Activated CD8-positive, alpha-beta memory T cell treated with anti-CD3 and anti-CD28 coated beads for 4 hours (primary cell): ENCODE measurements at places on chromosomes 16 and 17.

DNA sequence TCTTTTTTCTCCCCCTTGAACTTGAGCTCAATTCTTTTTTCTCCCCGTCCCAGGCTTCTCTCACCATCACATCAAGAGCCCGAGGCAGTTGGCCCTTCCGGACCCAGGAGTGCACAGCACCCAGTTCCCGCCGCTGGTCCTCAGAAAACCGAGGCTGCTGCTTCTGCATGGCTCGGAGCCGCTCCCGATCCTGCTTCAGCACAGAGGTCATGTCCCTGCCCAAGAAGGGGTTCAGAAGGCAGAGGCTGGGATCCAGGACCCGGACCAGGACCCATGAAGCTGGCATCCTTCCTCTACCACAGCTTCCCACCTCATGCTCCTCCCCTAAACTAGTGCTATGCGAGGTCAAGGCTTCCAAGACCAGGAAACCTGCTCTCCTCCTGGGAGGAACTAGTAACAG, 10.5 kb downstream of the PER1 start:
- no peak for DNase-seq

DNA sequence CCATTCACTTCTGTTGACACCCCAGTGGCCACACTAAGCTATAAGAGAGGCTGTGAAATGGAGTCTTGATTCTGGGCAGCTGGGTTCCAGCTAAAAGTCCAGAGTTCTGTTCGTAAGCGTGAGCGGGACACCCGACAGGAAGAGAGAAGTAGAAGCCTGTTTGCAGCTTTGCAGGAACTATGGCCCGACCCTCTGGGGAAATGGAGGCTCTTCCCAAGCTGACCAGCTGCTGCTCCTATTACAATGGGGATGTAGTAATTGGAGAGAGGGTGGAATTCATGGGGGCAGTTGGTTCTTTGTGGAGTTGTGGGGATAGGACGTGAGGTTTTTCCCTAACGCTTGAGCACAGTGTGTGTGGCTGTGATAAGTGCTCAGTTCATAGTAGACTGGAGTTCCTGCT, 28.4 kb downstream of the UBALD1 start:
- DNase-seq: no peak

- no peak for DNase-seq
Observed at GRCh38 chr16:35797811-35798210, 2338.4 kb downstream of the TP53TG3F start.

DNA sequence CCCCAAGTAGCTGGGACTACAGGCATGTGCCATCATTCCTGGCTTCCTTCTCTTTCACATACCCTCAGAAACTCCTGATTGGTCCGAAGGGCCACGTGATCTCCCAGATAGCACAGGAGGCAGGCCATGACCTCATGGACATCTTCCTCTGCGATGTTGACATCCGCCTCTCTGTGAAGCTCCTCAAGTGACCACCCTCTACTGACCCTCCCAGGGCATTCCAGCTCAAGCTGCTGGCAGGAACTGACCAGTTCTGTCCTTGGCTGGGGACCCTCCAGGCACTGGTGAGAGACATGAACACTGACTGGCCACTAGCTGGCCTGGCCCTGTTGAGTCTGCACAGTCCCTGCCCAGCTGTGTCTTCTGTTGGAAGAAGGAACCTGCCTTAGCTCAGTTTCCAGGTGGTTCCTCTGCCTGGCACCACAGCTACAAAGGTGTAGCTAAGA, 5.6 kb downstream of the ERAL1 start:
- DNase-seq: no peak

DNA sequence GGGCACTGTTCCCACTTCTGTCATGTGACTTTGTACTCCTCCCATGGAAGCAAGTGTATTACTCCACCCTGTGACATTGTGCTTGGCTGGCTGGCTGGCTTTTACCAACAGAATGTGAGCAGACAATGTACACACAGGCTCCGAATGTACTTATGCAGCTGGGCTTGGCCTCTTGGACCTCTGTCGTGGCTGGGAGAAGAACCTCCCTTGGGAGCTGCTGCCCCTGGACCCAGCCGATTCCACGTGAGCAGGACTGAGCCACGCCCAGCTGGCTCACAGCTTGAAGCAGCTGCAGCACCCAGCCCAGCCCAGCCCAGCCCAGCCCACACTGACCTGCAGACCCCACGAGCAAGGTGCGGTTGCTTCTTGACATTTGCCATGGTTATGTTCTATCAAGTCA, 177.5 kb downstream of the RBFOX3 start:
- DNase-seq: no peak

DNA sequence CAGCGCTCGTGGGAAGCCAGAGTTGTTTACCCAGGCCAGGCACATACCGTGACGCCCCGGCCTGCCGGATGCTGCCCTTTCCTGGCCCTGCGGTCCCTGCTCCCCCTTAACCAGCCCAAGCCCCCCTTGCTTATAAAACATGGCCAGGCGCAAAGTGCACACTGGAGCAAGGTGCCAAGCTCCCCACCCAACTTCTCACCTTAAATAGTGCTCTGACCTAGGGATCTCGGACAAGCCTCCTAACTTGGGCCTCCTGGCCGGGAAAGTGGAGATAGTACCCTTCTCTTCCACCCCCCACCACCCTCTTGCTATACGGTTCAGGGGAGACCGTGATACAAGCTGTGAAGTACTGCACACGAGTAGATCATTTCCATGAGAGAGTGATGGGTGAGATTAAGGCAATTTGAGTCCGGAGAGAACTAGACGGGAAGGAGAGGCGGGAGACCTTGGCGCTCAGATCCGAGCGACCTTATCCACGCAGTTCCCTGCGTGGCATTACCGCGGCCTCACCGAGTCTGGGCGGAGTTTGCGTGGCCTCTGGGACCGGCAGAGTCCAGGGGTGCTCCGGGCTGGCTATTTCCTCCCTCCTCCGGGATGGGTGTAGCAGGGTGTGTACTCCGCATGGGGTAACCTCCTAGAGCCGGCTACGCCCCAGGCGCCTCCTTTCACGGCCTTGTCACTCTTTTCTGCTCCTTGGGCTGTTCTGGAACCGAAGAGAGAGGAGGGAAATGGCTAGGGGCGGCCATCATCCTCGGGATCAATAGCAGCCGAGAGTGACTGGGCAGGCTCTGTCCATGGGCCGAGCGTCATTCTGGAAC, 4.4 kb upstream of the LHX1 start:
- no peak for DNase-seq

- DNase-seq: no peak
Observed at GRCh38 chr16:69796285-69797118, 34.4 kb downstream of the WWP2 start.

DNA sequence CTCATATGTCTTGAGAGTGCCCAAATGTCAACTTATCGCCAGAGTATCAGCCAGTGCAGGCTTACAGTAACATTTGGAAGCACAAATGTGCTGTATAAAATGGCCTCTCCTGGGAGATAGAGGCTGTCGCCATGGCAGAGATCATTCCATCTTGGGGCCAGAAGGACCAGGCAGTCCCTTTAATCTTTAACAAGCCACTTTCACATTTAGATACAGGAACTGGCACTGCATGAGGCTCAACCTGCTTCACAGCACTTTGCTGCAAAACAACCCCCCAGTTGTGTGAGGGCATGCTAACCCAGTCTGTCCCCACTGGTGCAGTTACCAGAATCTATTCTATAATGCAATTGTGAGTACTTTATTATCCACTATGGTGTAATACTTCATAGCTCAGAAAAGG, 4.7 kb upstream of the RFFL start:
- DNase-seq: no peak

GRCh38 chr17:50573866-50574611, 13.5 kb downstream of the CACNA1G start:
- no peak for DNase-seq

GRCh38 chr16:14491861-14492529, 138.1 kb downstream of the PARN start:
- DNase-seq: no peak

DNA sequence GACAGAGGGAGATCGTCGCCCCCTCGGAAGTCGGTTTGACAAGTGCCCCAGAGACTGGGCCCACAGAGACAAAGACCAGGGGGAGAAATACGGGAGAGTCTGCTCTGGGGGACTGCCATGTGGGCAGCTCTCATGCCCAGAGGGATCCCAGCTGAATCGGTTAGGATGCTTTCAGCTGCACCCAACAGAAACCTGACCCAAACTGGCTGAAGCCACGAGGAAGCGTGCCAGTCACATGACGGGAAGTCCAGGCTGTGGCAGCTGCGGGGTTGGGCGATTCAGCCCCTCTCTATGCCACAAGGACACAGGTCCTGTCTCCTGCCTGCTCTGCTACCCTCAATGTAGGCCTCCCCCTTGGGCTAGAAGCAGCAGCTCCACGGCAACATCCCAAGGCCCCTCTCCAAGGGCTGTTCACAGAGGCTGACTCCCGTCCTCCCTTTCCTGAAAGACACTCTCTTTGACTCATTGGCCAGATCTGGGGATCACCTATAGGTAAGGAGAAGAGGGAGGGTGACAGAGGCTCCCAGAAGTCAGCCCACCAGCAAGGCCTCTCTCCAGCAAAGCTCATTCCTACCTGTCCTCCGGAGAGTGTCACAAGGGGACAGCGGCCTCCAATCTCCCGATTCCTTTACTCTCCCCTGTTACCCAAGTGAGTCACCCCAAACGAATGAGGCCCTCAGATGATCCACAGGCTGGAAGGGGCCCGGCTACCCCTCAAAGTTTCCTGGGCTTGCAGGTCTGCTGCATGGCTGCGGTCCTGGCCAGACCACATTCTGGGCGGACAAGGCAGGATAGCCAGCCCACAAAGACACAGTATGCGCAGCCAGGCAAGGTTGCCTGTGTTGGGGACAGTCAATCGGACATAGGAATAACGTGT, 75.8 kb downstream of the RBFOX3 start:
- DNase-seq: no peak

DNA sequence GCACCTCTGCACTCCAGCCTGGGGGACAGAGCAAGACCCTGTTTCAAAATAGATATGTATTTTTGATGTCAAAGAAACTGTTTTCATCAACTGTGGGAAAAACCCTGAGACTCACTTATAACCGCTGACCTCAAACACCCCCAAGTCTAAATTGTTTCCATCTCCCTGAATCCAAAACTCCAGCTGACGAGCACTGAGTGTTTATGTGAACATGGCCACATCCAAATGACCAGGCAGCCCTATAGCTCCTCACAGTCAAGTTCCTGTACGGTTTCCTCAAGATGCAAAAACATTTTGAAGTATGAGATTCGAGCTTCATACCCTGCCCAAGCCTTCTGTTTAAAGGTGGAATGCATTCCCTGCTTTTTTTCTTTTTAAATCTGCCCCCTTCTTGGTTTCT, 45.3 kb upstream of the ZCCHC14 start:
- no peak for DNase-seq

GRCh38 chr16:54060599-54061421, 225.8 kb downstream of the IRX3 start:
- DNase-seq: no peak

- DNase-seq: no peak
Observed at GRCh38 chr16:23282568-23282967, 19.5 kb upstream of the SCNN1B start.

- DNase-seq: no peak
Observed at GRCh38 chr17:74012465-74012864, 191.0 kb upstream of the RPL38 start.

- DNase-seq: no peak
Observed at GRCh38 chr16:68499006-68499405, 40.1 kb upstream of the ZFP90 start.

GRCh38 chr17:42050393-42051012, at the start of gene C17orf113:
Gene C17orf113 (minus strand): TSS chr17:42050601. CDS start chr17:42043376, 7,225 bp downstream.
- DNase-seq: peak; percentile 5

DNA sequence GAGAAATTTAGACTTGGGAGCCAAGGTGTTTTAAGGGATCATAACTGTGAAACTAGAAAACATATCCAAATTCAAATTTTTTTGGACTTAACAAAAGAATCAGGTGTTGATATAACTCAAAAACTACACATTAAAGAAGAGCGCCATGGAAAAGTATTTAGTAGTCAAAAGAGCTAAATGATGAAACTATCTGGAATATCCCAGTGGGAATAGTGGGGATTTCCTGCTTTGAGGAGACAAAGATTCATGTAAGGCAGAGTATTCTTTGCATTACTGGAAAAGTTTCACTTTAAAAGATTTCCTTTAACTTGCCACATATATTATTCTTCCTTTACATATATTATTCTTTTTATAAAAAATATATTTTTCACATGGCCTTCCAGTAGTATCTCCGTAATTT, 40.3 kb upstream of the VPS4A start:
- no peak for DNase-seq

DNA sequence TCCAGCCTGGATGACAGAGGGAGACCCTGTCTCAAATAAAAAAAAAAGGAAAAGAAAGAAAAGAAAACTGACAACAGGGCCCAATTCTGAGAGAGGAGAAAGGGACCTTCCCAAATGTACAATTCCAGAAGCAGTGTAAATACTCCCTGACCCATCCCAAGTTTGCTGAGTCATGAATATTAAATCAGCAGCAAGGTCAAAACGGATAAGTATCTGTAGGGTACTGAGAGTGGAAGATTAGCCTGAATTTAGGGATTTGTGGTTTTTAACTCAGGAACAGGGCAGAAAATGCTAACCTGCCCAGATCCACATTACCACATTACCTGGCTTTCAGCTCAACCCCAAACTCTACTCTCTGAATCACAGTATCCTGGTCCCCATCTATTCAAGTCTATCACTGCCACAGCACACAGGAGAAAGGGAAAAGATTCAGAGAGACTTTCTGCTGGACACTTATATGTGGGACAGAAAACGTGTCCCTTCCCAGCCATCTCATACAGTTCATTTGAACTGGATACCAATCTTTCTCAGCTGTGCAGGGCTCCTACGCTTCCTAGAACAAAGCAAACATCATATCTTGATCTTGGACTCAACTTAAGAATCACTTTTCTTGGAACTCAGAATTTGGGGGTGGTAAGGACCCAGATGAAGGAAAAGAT, 2.9 kb downstream of the FXR2 start:
- no peak for DNase-seq

DNA sequence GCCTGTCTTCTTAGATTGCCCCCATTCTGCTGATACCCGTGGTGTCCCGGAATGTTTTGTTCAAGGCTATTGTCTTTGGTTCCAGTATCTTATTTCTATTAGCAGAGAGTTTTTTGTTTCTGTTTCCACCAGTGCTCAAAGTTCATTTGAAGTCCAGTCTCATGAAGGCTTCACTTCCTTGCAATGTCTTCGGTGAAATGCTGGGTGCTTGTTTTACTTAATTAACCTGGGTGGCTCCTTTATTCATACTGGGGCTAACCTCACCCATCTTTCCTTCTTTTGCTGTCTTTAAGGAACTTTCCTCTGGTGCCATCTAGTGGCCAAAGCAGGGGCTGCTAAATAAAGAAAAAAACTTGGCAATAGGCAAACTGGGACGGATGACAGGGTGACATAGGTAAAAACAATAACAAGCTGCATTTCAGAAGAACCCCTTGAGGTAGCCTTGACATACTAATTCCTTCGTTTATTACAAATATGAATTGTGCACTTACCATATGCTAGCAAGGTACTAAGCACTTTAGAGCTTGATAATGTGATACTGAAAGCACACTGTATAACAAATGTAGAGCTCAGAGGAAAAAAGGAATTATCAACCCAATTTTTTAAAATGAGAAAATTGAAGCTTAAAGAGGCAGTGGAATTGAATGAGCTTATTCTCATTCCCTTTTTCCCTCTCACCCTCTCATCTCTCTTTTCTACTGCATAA, 2.8 kb upstream of the SMIM36 start:
- DNase-seq: peak; percentile 21

DNA sequence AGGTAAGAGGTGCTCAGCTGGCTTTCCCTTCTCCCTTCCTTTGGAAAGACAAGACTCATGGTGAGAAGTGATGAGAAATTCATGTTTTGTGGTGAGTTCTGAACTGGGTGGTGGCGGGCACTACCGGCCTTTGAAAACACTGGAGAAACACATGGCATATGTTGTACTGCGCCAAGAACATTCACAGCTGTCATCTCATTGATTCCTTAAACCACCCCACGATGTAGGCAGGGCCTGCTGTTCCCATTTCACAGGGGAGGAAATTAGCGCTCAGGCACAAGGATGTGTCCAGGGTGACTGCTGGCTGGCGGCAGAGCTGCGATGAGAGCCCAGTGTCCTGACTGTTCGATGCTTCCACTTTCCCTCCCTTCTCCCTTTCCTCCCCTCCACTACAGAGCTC, 1.6 kb upstream of the DOC2B start:
- DNase-seq: no peak
